ENCODE measurements at places on chromosomes 7 and 10. TPM values are rescaled to one million over a fixed set of nuclear protein-coding genes. Genes with fewer than 3 reads are reported as not detected.
A peak's percentile ranks its signal among the peaks of the same experiment; 100 is the strongest.

DNA sequence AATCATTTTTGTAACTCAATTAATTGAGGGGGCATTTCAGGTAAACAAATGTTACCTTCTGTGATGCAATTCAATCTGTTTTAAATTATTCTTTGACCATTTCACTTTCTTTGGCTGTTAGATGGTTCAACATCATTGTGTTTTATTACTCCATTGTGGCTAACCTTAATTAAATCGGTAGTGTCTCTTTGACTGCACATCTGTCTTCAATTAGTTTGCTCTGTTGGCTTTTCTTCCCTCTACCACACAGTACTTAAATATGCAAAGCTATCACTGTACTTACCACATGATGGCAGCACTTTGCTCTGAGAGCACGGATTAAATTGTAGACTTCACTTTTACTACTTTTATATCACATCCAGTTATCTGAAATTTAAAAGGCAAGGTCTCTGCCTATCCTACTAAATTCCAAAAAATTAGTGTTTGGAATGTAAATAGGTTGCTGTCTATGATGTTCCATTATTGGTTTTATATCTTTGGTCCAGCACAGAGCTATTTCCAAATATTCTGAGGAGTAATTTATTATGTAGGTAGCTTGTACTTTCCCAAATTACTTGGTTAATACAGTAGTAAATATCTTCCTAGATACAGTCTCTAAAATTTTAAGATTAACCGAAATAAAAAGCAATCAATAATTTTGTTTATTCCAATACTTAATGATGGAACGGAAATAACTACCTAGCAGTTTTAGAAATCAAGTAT lies 352.0 kb downstream of the PCLO start:
- DNase-seq: no peak

DNA sequence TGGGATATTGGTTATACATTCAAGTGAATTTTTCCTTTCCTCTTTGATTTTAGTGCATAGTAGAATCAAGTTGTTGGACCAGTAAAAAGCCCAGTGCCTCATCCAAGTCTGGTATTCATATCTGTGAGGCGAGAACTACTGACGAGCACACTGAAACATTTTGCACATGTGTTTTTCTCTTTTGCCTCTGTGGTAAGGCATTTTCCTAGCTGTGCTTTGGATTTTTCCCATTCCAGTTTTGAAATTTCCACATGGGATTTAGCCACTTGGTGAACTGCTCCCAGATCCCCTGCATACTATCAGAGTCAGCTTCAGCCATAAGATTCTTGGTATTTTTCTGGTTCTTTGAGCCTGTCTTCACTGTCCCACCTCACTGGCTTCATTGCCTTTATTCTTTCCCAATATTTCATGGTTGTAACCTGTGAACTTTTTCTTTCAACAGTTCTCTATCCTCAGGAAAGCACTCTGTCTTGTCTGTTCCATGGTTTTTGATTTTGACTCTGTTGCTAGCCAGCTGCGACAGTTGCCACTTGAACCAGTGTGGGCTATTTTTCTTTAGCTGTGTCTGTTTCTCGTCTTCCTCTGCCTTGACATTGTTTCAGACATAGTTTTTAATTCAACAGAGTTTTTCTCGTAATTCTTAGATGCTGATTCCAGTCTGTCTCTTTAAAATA lies 239.0 kb downstream of the REEP3 start:
- DNase-seq: no peak

DNA sequence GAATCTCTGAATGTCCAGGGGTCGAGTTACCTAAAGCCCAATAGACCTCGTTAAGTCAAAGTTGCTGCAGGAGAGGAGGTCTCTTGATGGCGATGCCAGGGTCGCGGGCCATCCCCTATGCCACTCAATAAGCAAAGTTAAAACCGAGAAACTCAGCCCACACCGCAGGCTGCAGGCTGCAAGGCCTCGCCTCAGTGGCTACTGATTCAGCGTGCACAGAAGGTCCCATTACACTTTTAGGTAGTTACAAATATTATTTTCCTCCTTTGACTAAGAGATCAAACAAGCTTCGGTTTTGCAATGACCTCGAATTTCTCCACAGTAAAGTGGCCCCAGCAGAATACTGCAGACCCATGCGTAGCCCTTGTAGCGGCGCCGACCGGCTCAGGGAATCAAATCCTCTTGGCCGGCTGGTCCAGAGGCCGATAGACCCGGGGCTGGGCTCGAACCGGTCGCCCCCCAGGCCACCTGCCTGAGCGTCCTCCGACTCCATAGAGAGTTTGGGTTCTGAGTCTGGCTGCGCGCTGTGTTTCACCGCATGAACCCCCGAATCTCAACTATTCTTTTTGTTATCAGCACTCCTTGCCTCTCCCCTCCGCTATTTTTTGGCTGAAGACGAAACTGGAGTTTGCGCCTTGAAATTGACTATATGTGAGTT lies 2.3 kb downstream of the C1QL3 start:
- no peak for DNase-seq

The GRM8 gene
- total RNA-seq: not detected

GRCh38 chr10:52779541-52780390 lies 7.2 kb upstream of the MBL2 start:
- peak; percentile 53 for DNase-seq

GRCh38 chr7:98629001-98629431 lies 11.9 kb downstream of the NPTX2 start:
- no peak for DNase-seq
